Tibial nerve (tissue), 4 donors: ENCODE measurements at places on chromosomes 6 and 20.
A peak's percentile ranks its signal among the peaks of the same experiment; 100 is the strongest.

GRCh38 chr20:7775072-7775471 lies 165.2 kb downstream of the HAO1 start:
- H3K27me3 ChIP-seq, result no peaks in the 10 kb centered on the region
- no peak for DNase-seq
- H3K4me1 ChIP-seq, result no peaks in the 10 kb centered on the region
- H3K36me3 ChIP-seq, result no peaks in the 10 kb centered on the region

- no peaks in the 10 kb centered on the region for H3K27me3 ChIP-seq
- H3K36me3 ChIP-seq, result no peaks in the 10 kb centered on the region
- H3K4me3 ChIP-seq, result no peak overlapping the region
- DNase-seq, result no peak
Observed at GRCh38 chr20:56440346-56441007, 27.9 kb upstream of the RTF2 start.

DNA sequence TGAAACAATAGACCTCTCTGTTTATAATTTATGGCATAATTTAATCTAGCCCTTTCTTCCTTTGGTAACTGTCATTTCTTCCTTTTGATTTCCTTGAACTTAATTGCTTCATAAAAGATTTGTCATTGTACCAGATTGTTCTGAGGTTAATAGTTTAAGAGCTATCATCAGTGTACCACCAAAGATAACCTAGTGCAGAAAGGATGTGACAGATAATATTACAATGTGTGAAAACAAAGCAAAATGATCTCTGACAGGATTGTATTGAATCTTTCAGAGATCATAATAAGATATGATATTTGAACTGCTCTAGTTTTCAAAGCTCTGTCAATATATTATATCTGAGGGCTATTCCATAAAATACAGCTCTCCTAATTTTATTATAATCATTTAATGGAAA lies 132.1 kb upstream of the PTCHD4 start:
- no peak overlapping the region for H3K27ac ChIP-seq
- no peak for DNase-seq
- no peaks in the 10 kb centered on the region for H3K27me3 ChIP-seq

DNA sequence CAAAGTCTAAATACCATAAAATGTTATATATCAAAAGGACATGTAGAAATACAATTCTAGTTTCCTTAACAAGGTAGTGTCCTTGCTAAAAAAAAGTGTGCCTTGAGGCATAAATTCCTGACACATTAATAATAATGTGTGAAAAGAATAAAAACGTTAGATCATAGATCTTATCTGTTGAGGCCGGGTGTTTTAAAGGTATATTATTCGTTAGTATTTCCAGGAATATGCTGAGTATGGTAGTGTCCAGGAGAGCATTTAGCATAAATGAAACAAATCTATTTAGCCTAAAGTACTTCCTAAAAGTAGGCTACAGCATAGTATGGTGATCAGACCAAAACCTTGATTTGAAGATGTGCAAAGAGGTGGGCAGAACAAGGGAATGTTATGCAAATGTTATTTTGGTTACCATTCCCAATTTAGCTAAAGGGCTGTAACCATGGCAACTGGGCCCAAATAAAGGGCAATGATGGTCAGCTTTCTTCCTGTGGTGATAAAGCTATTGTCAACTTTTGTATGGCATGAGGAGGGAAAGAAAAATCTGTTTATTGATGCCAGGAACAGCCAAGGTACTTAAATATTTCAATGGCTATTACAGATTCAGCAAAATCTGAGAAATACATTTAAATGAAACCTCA lies 18.9 kb downstream of the MKKS start:
- no peak overlapping the region for H3K27ac ChIP-seq
- peaks cover 32% of the 10 kb centered on the region for H3K36me3 ChIP-seq
- no peak overlapping the region for H3K4me3 ChIP-seq
- no peaks in the 10 kb centered on the region for H3K27me3 ChIP-seq

- H3K27ac ChIP-seq, result peak overlapping the region; percentile 90
- H3K4me3 ChIP-seq, result peak overlapping the region; percentile 87
- no peak for DNase-seq
- H3K4me1 ChIP-seq, result peaks cover 15% of the 10 kb centered on the region
- peaks cover 2% of the 10 kb centered on the region for H3K36me3 ChIP-seq
Observed at GRCh38 chr6:31896856-31897611, 464 bp downstream of the EHMT2 start.

GRCh38 chr20:5328268-5328667 lies 11.5 kb upstream of the PROKR2 start:
- H3K27me3 ChIP-seq, result no peaks in the 10 kb centered on the region
- H3K4me3 ChIP-seq, result no peak overlapping the region
- H3K4me1 ChIP-seq, result no peaks in the 10 kb centered on the region
- no peak overlapping the region for H3K27ac ChIP-seq
- no peak for DNase-seq
- no peaks in the 10 kb centered on the region for H3K36me3 ChIP-seq

- H3K27me3 ChIP-seq, result no peaks in the 10 kb centered on the region
- no peak overlapping the region for H3K27ac ChIP-seq
- H3K36me3 ChIP-seq, result no peaks in the 10 kb centered on the region
- no peak overlapping the region for H3K4me3 ChIP-seq
- H3K4me1 ChIP-seq, result no peaks in the 10 kb centered on the region
Observed at GRCh38 chr20:53723621-53724020, 130.0 kb upstream of the ZNF217 start.

DNA sequence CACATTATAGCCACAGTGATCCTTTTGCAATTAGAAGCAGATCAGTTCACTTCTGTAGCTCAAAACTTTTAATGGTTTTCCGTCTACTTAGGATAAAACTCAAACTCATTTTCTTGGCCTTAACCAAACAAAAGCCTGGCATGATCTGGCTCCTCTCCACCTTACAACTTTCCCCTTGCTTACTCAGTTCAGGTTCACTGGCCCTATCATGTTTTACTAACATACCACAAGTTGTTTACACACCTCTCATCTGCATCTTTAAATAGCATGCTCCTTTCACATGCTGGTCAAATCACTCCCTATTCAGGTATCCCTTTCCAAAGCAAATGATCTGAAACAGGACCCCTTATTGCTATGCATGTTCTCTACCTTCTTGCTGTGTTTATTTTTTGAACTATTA lies 191.4 kb upstream of the FAM83B start:
- H3K27ac ChIP-seq, result no peak overlapping the region
- no peaks in the 10 kb centered on the region for H3K4me1 ChIP-seq
- H3K4me3 ChIP-seq, result no peak overlapping the region
- DNase-seq, result no peak
- H3K27me3 ChIP-seq, result no peaks in the 10 kb centered on the region

- H3K36me3 ChIP-seq, result no peaks in the 10 kb centered on the region
- peak overlapping the region; percentile 59 for H3K4me3 ChIP-seq
- H3K27me3 ChIP-seq, result no peaks in the 10 kb centered on the region
Observed at GRCh38 chr6:146543940-146544615, 445 bp downstream of the RAB32 start.

GRCh38 chr20:59062081-59062480 lies 19.5 kb upstream of the PRELID3B start:
- H3K36me3 ChIP-seq, result no peaks in the 10 kb centered on the region
- H3K4me3 ChIP-seq, result no peak overlapping the region
- H3K4me1 ChIP-seq, result no peaks in the 10 kb centered on the region
- DNase-seq, result no peak

DNA sequence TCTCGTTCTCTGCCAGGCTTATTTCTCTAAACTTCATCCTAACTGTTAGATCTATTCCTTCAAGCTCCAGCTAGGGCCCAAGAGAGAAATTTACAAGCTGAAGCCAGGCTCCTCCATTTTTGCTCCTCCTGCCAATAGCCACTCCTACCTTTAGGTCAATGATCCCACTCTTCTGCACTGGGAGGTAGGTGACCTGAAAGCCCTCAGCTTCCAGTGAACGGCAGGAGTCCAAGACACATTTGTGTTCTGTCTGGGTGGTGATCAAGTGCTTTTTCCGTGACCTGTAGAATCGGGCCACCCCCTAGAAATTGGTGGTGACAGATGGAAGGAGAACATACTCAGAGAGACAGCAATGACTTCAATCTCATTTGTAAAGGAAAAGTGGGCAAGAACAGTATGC lies 8.9 kb downstream of the NFS1 start:
- H3K36me3 ChIP-seq, result peaks cover 96% of the 10 kb centered on the region
- no peak overlapping the region for H3K4me3 ChIP-seq
- no peak overlapping the region for H3K27ac ChIP-seq
- H3K27me3 ChIP-seq, result no peaks in the 10 kb centered on the region
- H3K4me1 ChIP-seq, result no peaks in the 10 kb centered on the region

DNA sequence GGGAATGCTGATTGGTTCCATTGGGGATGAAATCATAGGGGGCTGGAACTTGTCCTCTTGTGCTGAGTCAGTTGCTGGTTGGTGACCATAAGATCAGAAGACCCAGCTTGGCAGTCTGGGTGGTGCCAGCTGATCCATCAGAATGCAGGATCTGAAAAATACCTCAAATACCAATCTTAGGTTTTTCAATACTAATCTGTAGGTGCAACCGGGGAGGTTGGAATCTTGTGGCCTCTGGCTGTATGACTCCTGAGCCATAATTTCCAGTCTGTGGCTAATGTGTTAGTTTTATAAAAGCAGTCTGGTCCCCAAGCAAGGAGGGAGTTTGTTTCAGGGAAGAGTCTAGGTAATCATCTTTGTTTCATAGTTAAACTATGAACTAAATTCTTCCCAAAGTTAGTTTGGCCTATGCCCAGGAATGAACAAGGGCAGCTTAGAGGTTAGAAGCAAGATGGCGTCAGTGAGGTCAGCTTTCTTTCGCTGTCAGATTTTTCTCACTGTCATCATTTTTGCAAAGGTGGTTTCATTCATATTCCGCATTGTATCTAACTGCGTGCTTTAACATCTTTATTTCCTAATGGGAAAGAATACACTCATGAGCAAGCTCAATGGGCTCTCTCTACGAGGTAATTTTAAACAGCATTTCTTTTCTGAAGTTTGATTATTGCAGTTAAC lies 2.0 kb downstream of the ARMH2 start:
- H3K4me1 ChIP-seq, result no peaks in the 10 kb centered on the region
- H3K27me3 ChIP-seq, result no peaks in the 10 kb centered on the region
- no peak overlapping the region for H3K27ac ChIP-seq
- H3K36me3 ChIP-seq, result no peaks in the 10 kb centered on the region

GRCh38 chr6:151477726-151478125 lies 16.1 kb upstream of the CCDC170 start:
- H3K27ac ChIP-seq, result no peak overlapping the region
- H3K36me3 ChIP-seq, result no peaks in the 10 kb centered on the region
- H3K4me3 ChIP-seq, result no peak overlapping the region
- no peaks in the 10 kb centered on the region for H3K27me3 ChIP-seq
- no peak for DNase-seq
- H3K4me1 ChIP-seq, result peaks cover 18% of the 10 kb centered on the region

DNA sequence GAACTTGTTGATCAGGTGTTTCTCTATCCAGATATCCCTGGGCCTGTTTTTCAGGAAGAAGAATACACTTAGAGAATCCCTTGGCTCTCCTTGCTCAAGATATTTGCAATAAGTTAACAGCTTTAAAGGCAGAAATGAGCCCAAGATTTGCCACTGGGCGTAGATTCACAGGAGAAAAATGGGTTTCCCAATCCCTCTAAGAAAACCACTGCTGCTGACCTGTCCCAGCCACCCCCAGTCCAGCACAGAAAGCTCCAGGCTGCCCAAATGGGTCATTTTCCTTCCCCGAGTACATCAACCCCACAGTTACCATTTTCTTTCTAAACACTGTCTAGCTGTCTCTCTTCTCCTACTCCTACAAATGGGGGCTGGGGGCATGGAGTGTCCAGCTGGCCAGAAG lies 67.3 kb downstream of the ANKRD60 start:
- H3K27me3 ChIP-seq, result no peaks in the 10 kb centered on the region
- no peak for DNase-seq
- H3K27ac ChIP-seq, result peak overlapping the region; percentile 84
- H3K36me3 ChIP-seq, result no peaks in the 10 kb centered on the region
- no peak overlapping the region for H3K4me3 ChIP-seq

GRCh38 chr6:135622081-135622480 lies 124.5 kb upstream of the AHI1 start:
- no peaks in the 10 kb centered on the region for H3K27me3 ChIP-seq
- H3K4me1 ChIP-seq, result no peaks in the 10 kb centered on the region
- no peak overlapping the region for H3K27ac ChIP-seq
- no peak for DNase-seq

DNA sequence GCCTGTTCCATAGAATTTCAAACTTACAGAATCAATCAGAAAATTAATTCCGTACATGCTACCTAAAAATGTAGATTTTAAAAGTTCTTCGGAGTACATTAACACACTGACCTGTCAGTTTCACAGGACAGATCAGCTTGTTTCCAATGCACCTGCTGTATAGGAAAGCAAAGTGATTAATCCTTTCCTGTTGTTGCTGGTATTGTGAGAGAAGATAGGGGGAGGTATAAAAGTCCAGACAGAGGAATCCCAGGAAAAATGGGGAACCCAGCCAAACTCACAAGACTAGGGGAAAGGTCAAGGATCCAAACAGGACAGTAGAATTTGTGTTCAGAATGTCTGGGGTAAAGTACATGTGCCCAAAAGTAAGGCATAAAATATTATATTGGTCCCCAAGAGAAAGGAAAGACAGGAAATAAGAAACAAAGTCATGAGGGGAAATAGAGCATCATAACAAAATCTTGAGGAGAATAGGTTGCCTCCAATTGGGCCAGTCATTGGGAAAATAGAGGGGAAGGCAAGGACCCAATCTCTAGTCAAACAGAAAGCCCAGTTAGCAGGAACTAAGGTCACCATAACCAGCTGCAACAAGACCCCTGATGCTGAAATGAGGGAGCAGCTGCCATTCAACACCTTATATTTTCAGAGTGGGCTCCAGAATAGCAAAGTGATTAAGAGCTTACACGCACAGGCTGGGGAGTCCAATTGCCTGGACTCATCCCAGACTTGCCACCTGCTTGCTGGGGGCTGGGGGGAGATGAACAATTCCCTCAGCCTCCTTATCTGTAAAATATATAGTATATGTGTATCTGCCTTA lies 10.3 kb downstream of the FILIP1 start:
- H3K4me3 ChIP-seq, result no peak overlapping the region
- H3K36me3 ChIP-seq, result no peaks in the 10 kb centered on the region
- H3K4me1 ChIP-seq, result no peaks in the 10 kb centered on the region
- H3K27me3 ChIP-seq, result no peaks in the 10 kb centered on the region
- DNase-seq, result no peak

GRCh38 chr20:44776980-44777379 lies 31.3 kb downstream of the KCNK15 start:
- no peak overlapping the region for H3K27ac ChIP-seq
- H3K4me1 ChIP-seq, result no peaks in the 10 kb centered on the region
- DNase-seq, result no peak
- H3K4me3 ChIP-seq, result no peak overlapping the region
- H3K27me3 ChIP-seq, result no peaks in the 10 kb centered on the region
- H3K36me3 ChIP-seq, result no peaks in the 10 kb centered on the region

GRCh38 chr6:50899306-50899870 lies 80.7 kb downstream of the TFAP2B start:
- no peaks in the 10 kb centered on the region for H3K36me3 ChIP-seq
- no peaks in the 10 kb centered on the region for H3K4me1 ChIP-seq
- no peak overlapping the region for H3K27ac ChIP-seq

DNA sequence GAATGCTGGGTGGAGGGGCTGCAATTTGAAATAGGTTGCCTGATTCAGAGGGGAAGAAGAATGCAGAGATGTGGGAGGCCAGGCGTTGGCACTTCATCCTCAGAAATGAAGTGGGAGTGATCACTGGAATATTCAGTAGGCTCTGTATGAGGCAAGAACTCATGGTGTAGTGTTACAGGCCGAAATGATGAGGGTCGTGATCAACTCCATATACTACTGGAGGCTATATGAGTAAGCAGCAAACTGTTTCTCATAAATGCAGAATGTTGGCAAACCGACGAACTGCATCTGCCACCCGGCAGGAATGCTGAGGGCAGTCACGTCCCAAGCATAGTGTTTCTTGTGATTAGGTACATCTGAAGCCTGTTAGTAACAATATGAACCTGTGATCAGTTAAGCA lies 12.7 kb downstream of the KCNS1 start:
- H3K4me3 ChIP-seq, result no peak overlapping the region
- H3K36me3 ChIP-seq, result peaks cover 11% of the 10 kb centered on the region
- H3K27ac ChIP-seq, result no peak overlapping the region
- H3K27me3 ChIP-seq, result no peaks in the 10 kb centered on the region
- DNase-seq, result no peak
